ENCODE measurements at places on chromosomes 4 and X.

- DNase-seq = no peak
Observed at GRCh38 chr4:167028976-167029375, 205.3 kb downstream of the SPOCK3 start.

DNA sequence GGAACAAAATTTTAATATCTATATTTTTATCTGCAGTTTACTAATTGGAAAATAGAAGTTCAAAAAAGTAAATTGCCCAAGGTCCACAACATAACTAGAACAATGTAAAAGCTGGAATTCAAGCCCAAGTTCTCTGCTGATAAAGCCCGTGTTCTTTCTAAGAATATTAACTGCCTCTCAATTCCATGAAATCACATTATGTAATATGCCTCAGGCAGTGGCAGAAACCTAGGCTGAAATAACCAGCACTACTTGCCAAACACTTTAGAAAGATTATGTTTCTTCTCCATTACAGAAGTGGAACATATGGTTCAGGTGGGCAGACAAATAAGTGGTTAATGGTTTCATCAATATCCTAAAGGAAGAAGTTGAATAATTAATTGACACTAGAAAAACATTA lies 56.7 kb upstream of the ADGRL3 start:
- DNase-seq = no peak

DNA sequence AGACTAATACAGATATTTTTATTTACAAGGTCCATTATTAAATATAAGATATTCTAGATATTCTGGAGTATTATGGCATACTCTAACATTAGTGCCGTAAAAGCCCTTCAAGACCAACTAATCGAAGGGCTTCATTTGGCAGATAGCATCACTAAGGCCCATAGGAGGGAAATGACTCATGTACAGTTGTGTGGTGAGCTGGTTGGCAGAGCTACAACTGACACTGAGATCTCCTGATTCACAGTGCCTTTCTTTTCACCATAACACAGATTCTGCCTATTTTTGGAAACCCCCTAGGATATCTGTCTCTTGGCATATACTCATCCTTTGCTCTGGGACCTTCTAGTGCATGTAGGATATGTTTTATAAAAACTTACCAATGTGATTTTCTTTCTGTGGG lies 201.7 kb upstream of the AFF2 start:
- DNase-seq = no peak

DNA sequence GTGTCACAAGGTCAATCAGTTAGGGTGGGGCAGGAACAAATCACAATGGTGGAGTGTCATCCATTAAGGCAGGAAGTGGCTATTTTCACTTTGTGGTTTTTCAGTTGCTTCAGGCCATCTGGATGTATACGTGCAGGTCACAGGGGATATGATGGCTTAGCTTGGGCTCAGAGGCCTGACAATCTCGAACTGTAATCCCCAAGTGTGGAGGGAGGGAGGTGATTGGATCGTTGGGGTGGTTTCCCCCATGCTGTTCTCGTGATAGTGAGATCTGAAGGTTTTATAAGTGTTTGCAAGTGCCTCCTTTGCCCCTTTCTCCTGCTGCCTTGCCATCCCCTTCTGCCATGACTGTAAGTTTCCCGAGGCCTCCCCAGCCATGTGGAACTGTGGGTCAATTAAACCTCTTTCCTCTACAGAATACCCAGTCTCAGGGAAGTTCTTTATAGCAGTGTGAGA lies 36.7 kb upstream of the STS start:
- DNase-seq = no peak

- peak; percentile 62 for DNase-seq
Observed at GRCh38 chrX:54358424-54359211, 772 bp upstream of the WNK3 start.

- no peak for DNase-seq
Observed at GRCh38 chrX:56728752-56729151, 291 bp upstream of the NBDY start.

GRCh38 chr4:98610926-98611676 lies 47.3 kb downstream of the TSPAN5 start:
- DNase-seq = no peak

GRCh38 chrX:10502961-10503360 lies 117.4 kb downstream of the MID1 start:
- DNase-seq = no peak

DNA sequence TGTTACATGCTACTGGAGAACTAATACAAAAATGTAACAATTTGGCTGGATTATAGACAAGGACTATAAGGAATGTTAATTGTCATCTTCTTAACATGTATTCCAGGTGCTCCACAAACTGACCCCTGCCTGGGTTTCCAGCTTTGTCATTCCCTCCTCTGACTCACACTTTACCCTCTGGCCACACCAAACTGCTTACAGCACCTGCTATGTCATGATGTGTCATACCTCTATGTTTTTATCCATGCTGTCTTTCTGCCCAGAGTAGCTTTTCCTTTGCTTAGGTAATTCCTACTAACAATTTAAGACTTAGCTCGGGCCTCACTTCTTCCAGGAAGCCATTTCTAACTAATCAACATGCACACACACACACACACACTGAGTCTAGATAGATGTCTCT lies 14.0 kb upstream of the SHROOM4 start:
- DNase-seq = no peak

GRCh38 chr4:158965226-158965625 lies 137.7 kb upstream of the RAPGEF2 start:
- DNase-seq = no peak

DNA sequence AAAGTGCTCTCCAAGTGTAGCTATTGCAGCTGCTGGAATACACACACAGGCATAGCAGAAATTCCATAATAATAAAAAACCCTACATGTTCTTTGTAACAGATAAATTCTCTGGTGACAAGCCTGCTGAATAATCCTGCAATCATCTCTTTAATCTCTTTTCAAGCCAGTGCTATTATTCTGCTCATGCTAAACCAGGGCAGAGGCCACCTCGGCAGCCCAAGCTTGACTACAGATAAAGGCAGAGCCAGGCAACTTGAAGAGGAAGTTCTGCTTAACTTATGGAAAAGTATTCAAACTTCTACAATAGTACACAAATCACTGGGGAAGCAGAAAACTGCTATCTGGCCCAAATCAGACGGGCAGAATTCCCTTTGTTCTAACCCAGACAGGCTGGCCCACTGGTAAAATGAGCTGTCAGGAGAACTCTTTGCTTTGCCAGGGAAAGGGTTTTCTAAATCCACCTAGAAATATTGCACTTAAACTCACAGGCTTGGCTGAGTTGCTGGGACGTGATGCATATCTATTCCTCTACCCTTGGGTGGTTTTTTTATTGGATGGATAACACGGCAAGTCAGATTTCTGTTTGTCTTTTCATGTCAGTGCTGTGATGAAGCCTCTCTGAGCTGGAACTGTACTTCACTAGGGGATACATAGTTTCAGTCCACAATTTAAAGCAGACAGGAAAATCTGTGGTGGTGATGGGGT lies 70.5 kb downstream of the GATB start:
- no peak for DNase-seq

GRCh38 chr4:141571362-141571761 lies 65.0 kb upstream of the IL15 start:
- DNase-seq = no peak

DNA sequence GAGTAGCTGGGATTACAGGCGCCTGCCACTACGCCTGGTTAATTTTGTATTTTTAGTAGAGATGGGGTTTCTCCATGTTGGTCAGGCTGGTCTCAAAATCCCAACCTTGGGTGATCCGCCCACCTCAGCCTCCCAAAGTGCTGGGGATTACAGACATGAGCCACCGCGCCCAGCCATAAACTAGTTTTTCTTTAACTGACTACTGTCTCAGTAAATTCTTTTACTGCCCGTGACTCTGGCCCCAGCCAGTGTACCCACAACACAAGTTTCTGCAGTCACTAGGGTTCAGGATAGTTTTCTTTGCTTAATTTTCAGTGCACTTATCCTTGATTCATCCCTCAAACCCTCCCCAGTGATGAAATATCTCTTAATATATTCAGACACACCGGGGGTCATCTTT lies 8.3 kb downstream of the SHROOM2 start:
- DNase-seq = no peak

GRCh38 chrX:111504941-111505340 lies 6.5 kb upstream of the SERTM2 start:
- no peak for DNase-seq

DNA sequence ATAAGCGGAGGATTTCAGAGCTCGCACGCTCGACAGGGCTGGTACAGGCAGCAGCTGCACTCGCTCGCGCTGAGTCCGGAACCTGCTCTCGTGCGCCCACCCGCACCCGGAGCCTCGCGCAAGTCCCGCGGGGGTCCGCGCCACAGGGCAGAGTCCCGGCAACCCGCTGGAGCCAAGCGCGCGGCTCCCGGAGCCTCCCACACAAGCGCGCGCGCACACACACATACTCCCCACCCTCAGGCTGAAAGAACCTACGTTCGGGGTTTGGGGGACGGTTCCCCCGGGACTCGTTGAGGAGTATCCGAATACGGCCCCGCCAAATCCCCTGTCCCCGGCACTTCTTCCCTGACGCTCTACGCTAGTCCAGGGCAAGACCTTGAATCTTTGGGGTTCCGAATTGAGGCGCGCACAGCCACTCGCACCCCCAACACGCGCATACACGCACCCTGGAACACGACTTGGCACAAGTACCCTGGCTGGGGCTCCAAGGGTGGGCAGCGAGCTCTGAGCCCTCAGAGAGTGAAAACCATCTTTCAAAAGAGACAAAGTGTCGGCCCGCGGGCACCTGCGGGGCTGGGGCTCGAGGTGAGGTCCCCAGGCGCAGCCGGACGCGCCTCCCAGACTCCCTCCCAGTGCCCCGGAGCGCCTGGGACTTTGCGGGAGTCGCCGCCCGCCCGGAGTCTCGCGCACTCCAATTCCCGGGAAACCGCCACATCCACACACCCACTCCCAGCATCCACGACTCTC lies 952 bp downstream of the ANOS1 start:
- DNase-seq = no peak

- DNase-seq = no peak
Observed at GRCh38 chr4:21885770-21886169, 62.8 kb downstream of the KCNIP4 start.

GRCh38 chr4:5398056-5398455 lies 310.3 kb downstream of the EVC2 start:
- no peak for DNase-seq

GRCh38 chr4:1618438-1618837 lies 65.7 kb downstream of the FAM53A start:
- no peak for DNase-seq

GRCh38 chrX:30751497-30751896 lies 98.3 kb downstream of the GK start:
- no peak for DNase-seq

- no peak for DNase-seq
Observed at GRCh38 chrX:67604979-67605703, 61.3 kb downstream of the AR start.

DNA sequence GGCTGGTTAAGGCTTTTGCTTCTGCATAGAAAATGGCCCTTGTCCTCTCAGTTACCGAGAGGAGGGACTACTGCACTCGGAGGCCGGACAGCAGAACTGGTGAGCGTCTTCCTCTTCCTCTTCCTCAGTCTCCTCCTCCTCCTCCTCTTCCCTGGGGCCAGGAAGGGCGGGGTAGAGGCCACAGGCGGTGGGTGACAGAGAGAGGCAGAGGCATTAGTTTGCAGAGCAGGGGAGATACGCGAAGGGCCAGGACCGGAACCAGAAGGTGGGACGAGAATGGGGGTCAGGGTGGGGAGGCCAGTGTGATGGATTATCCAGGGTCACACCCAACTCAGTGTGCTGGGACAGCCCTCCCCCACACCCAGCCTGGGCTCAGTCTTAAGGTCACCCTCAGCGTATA lies 14.5 kb downstream of the IQSEC2 start:
- DNase-seq = no peak

GRCh38 chr4:66629927-66630326 lies 915.4 kb downstream of the CENPC start:
- no peak for DNase-seq

DNA sequence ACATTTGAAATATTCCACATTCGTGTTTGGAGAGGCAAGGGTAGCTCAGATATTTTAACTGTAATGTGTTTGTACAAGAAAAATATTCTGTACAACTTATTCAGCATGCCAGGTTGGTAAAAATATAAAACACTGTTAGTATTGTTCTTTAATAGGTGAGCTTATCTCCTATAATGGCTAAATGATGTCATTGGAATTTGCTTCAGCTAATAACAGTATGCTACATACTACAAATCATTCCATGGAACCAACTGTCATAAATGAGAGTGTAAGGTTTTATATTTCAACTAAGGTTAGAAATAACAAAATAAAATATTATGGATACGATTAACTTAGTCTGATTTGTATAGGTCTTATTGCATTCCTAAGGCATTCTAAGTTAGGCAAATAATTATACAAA lies 206.6 kb downstream of the ADGRL3 start:
- DNase-seq = no peak

GRCh38 chrX:39574178-39574577 lies 523.6 kb downstream of the BCOR start:
- no peak for DNase-seq

GRCh38 chr4:145199051-145199716 lies 18.8 kb upstream of the OTUD4 start:
- no peak for DNase-seq

DNA sequence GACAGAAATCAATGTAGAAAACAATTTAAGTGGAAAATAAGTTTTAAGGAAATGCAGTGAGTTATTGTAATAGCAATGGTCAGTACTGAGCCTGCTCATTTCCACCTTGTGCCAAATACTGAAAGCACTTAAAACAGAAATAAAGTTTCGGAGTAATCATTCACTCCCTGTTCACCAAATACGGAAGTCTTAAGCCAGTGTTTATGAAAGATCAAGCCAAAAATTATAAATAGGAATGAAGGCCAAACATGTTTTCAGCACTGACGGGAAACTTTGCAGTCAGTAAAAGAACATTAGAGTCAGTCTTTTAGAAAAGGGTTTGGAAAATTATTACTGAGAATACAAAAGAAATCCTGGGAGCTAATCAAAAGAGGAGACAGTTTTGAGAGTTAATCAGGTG lies 178.6 kb downstream of the DMD start:
- DNase-seq = no peak

All from activated T-cell treated with anti-CD3 and anti-CD28 coated beads, Interleukin-2, amount 50 U/mL, for 24 hours (primary cell).